G401 (cell line): ENCODE measurements at places on chromosomes 3 and 15. TPM values are rescaled to one million over a fixed set of nuclear protein-coding genes. Genes with fewer than 3 reads are reported as not detected.

Gene RTP2
- total RNA-seq, result not detected in 2 replicates

Gene GOLGA6L4
- 0.58 and 0.80 TPM in 2 replicates for total RNA-seq

DNA sequence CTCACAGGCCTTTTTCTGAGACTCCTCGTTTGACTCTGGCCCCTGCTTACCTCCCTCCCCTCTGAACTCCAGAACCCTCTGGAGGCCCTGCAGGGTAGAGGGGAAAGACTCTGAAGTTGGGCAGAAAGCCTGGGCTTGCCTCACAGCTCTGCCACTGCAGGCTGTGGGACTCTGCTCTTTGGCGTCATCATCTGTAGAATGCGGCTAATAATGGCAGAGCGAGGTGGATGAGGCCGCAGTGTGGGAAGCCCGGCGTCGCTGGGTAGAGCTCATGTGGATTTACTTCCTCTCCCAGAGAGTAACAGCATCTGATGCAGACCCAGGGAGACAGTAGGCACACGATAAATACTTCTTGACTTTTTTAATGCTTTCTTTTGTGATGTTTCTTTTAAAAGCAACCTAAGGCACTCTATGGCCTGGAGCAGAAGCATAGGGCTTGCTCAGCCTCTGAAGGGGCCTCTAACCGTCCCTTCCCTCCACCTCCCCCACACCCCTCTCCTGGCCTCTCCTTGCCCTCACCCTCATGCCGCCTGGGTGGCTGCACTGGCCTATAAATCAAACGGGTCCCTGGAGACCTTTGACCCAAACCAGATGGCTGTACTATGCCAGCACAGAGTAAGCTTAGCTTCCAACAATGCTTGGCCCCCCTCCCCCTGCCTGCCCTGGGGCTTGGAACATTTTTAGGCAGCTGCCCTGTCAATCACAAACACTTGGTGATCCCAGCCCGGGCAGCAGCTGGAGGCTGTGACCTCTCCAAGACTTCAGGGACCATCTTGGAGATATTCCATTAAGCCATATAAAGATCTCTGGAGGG is 32.9 kb downstream of the SPSB4 start:
- DNase-seq, result no peak

GRCh38 chr3:122646146-122646988 is 34.3 kb upstream of the PARP14 start:
- no peak for DNase-seq
